ENCODE measurements at places on chromosomes 6 and 20.

DNA sequence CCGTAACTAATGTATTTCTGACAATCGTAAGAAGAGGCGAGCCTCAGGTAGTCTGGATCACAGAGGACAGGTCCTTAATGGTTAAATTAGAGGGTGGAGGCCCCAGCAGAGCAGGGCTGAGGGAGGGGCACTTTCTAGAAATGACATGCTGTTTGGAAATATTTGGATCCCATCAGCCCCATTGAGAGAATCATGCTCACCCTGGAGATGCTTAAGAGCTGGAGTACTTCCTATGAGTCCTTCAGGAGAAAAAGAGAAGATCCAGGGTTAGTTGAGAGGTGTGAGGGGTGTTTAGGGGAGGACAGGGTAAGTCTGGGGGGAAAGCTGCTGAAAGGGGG, 123.0 kb downstream of the TCP11 start:
- DNase-seq = no peak

GRCh38 chr6:34602318-34603111, 46.4 kb upstream of the SPDEF start:
- no peak for DNase-seq

DNA sequence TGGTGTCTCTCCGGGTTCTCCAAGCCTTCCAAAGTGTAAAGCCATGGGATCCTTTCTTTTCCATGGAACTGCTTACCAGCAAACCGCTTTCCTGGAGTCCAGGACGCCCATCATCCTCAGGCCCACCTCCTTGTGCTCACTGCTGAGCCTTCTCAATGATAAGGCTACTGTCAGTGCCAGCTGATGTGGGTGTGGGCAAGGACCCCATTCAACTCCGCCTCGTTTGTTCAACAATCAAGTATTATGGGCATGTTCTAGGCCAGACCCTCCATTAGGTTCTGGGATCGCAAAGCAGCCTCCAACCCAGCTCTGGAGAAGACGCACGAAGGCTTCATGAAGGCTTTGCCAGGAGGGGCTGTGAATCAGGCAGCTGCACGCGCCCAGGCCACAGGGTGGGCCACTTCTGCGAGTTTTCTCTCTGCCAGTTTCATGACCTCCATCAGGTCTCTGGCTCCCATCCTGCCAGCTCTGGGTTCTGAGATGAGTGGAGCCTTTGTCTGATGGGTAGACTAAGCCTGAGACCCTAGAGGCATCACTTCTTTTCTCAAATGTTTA, 177.1 kb downstream of the MRPL14 start:
- DNase-seq = no peak

GRCh38 chr6:106785298-106785697, 155.9 kb downstream of the QRSL1 start:
- no peak for DNase-seq

DNA sequence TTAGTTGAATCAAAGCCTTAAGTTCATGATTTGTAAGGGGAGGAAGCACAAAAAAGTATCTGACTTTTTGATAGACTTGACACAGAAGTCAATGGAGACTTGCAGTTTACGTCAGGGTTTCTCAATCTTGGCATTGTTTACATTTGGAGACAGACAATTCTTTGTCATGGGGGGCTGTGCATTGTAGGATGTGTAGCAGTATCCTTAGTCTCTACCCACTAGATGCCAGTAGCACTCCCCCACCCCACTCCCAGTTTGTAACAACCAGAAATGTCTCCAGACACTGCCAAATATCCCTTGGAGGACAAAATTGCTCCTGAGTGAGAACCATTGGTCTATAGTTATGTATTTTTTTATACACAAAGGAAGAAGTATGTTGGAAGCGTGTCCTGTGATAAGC, 434.1 kb downstream of the RFPL4B start:
- DNase-seq = no peak

DNA sequence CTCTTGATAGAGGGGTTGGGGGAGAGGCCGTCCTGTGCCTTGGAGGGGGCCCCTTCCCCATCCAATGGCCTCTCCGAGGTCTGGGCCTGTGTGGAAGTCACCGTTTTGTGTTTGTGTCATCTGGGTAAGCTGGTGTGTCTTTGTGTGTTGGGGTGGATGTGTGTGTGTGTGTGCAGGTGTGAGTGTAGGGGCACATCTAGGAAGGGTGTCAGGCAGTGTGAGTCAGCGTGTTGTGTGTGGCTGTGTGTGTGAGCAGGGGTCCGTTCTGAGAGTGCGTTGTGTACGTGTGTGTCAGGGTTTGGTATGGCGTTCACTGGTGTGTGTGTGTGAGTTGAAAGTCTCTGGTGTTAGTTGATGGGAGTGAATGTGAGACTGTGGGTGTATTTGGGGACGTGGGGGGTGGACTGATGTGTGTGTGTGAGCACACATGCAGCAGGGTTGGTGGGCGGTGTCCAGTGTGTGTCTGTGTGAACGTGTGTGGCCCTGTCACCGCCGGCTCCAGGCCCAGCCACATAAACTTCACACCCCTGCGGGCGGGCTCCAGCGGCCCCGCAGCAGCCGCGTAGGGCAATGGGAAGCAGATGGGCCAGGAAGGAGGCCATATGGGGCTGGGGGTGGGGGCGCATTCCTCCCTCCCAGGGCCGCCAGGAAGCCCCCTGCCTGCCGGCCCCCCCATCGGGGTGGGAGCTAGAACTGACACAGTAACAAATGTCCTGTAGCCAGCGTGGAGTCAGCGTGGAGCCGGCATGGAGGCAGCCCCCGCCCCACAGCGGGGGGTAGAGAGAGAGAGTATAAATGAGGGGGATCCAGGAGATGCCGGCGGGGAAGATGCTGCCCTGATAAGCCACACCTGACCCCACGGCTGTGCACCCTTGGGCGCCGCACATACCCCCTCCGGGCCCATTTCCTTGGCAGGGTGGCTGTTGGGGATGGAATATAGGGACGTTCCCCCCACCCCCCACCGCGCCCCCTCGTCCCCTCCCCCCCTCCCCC, 32.1 kb downstream of the SNAI1 start:
- no peak for DNase-seq

GRCh38 chr6:118752803-118753202, 101.4 kb upstream of the CEP85L start:
- no peak for DNase-seq

All from stimulated activated CD4-positive, alpha-beta T cell treated with anti-CD3 and anti-CD28 coated beads, Interleukin-15, amount 100 ng/mL, for 1 hour (primary cell).